CD4-positive, alpha-beta T cell treated with Interleukin-1 beta for 1 hour (primary cell): ENCODE measurements at places on chromosomes 5 and 9.

DNA sequence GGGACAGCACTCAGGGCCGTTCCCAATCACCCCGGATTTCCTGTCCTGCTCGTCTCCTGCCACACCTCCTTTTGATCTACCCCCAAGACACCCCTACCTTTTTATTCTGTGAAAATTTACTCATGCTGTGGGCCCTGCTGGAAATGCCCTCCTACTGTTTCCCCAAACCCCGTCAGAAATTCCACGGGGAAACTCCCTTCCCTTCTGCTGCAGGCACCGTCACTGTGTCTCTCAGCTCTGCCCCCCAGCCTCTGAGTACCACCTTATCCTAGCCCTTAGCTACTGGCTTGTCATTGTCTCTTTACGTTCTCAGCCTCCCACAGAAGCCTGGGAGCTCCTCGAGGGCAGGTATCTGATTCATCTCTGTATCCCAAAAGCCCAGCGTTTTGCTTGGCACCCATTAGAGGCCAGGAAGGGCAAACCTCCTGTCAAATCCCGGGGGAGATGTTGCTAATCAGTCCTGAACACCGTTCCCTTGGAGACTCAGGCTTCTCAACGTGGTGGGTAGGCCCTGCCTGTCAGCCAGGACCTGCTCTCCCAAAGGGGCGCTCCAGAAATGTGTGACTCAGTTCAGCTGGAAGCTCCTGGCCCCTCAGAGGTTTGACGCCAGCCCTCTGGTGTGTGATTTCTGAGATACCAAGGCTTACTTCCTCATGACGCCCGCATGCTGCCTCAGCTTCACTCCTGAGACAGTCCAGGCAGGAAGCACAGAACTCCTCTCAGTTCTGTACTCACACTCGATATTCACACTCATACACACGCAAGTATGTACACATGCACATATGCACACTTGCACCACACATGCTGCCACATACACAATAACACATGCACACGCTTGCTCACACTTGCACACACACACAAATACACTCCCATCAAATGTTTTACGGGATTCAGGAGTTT lies 50.7 kb upstream of the GRHPR start:
- peak; percentile 3 for DNase-seq

- DNase-seq = no peak
Observed at GRCh38 chr5:150598821-150599273, 41.6 kb upstream of the SYNPO start.

- DNase-seq = no peak
Observed at GRCh38 chr9:80841888-80842287, 847.5 kb downstream of the TLE1 start.

GRCh38 chr9:125851979-125852378 lies 104.8 kb downstream of the PBX3 start:
- DNase-seq = no peak

GRCh38 chr9:18215626-18216025 lies 258.3 kb upstream of the ADAMTSL1 start:
- DNase-seq = no peak

GRCh38 chr9:7783635-7784063 lies 15.9 kb downstream of the DMAC1 start:
- DNase-seq = no peak

DNA sequence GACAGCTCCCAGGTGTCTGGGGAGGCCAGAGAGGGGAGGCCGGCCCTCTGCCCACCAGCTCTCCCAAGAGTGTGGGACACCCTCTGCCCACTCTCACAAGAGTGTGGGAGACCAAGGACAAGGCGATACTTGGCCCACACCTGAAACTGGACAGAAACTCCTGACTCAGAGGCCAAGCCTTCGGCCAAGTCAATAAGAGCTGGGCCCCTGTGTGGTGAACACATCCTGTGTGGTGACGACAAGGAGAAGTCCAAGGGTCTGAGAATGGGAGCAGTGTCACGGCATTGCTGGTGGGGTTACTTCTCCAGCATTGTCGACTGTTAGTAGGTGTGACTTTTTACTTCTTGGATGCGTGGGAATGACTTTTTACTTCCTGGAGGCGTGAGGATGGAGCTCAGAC lies 14.6 kb upstream of the F2RL1 start:
- no peak for DNase-seq

- DNase-seq = no peak
Observed at GRCh38 chr5:132087176-132087575, 13.6 kb downstream of the CSF2 start.

DNA sequence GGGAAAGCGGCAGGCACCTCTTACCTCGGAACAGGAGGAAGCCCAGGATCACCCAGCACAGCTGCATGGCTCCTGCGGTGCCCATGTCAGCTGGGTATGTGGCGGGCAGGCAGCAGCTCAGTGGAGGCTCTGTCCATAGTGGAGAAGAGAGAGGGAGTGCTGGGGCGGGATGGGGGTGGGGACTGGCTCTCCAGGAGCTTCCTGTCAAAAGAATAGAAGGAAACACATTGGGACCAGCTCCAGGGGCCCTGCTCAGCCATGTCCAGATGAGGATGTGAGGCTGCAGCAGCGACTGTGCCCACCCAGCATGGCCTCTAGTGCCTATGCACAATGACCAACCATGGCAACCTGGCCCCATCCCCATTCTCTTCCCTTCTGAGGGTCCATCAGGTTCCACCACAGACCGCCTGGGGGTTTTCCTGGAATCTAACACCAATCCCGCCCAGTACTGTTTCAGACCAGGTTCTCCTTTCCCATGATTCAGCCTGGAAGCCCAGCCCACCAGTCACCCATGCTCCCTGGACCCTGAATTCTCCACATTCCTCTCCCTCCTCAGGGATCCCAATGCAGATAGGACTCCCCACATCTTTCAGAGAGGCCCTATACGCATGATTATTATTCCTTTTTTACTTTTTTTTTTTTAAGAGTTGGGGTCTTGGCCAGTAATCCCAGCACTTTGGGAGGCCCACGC lies at the start of gene ECSCR:
TSS of gene ECSCR (minus strand) at position 158 of the 691 bp plus-strand sequence. CDS start at position 85, 73 bp downstream.
- no peak for DNase-seq

- no peak for DNase-seq
Observed at GRCh38 chr5:126975796-126976195, 54.6 kb downstream of the MARCHF3 start.

DNA sequence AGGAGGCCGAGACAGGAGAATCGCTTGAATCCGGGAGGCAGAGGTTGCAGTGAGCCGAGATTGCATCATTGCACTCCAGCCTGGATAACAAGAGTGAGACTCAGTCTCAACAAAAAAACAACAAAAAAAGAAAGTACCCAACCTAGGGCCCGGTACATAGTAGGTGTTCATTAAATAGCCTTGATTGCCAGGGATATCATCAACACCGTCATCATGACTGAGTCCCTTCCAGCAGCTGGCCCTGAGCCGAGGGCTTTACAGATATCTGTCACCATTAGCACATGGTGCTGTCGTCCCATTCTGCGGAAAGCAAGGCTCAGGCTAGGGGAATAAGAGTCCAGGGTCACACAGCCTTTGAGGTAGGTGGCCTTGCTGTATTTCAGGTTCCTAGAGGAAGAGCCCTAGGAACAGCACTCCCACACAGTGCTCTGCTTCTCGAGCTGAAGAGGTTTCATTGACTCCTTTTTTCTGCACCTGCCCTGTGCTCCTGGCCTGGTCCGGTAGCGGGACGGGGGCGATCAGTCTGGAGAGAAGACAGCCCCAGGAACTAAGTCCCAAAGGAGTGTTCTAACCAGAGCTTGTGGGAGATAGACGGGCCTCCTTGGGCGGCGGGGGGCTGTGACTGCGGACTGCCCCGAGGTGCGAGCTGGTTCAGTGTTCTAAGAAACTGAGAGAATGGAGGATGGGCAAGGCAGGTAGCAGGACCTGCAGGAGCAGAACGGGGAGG lies 48.2 kb downstream of the CXXC5 start:
- DNase-seq = no peak

- no peak for DNase-seq
Observed at GRCh38 chr9:77305622-77306400, 128.5 kb downstream of the VPS13A start.

DNA sequence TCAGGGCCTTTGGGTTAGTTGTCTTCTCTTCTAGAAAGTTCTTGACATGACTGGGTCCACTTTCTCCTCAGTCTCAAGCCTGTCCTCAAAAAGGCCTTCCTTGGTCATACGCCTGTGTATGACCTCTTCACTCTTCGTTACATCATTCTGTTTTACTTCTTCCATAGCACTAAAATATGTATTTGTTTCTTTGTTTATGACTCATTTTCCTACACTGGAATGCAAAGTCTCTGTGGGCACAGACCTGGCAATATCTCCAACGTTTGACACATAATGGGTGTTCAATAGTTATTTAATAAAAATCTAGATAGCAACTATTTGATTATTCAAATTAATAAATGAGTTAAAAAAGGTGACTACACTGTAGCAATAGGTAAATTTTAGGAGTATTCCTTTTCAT lies 85.1 kb downstream of the YIPF5 start:
- no peak for DNase-seq

DNA sequence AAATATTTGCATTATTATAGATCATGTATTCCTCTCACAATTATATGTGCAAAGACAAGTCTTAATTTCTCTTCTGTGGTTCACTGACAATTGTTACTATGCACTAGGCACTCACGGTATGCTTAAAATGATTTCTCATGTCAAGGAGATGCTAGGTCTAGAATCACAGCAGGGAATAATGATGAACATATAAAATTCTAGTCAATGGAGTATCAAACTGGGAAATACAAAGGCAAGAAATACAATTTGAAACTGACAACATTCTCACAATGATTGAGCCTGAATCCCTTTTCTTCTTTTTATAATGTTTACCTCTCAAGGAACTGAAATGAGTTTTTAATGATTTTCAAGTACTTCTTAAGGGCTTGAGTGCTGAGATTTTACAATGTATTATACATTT lies 302.3 kb upstream of the GRAMD2B start:
- no peak for DNase-seq

GRCh38 chr5:168675883-168676408 lies 96.8 kb upstream of the PANK3 start:
- DNase-seq = no peak

GRCh38 chr9:126687930-126688461 lies 74.3 kb downstream of the LMX1B start:
- no peak for DNase-seq

DNA sequence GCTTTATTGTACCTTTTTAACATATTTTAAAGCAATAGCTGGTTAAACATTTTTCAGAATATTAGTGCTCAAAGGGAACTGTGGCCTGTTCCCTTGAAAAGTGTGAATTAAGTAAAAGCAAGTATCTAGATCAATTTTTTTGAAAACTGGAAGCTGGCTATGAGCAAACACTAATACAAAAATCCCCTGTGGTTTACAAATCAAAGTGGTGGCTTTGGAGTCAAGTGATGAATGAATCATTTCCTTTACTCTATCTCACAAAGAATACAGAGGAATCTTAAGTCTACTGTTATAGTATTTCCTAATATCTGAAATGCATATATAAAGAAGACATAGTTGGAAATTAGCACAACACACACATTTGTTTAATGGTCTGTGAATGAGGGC lies 212.4 kb upstream of the C9orf72 start:
- no peak for DNase-seq

- no peak for DNase-seq
Observed at GRCh38 chr5:156907667-156908066, 55.4 kb downstream of the TIMD4 start.

GRCh38 chr9:91427873-91428272 lies 4.2 kb upstream of the NFIL3 start:
- no peak for DNase-seq

GRCh38 chr5:143738417-143739401 lies 73.3 kb upstream of the HMHB1 start:
- no peak for DNase-seq
